ENCODE measurements at places on chromosomes 6 and 20. TPM values are rescaled to one million over a fixed set of nuclear protein-coding genes. Genes with fewer than 3 reads are reported as not detected.

KHDC1L gene
- total RNA-seq = not detected

ARG1 gene
- not detected for total RNA-seq

DNA sequence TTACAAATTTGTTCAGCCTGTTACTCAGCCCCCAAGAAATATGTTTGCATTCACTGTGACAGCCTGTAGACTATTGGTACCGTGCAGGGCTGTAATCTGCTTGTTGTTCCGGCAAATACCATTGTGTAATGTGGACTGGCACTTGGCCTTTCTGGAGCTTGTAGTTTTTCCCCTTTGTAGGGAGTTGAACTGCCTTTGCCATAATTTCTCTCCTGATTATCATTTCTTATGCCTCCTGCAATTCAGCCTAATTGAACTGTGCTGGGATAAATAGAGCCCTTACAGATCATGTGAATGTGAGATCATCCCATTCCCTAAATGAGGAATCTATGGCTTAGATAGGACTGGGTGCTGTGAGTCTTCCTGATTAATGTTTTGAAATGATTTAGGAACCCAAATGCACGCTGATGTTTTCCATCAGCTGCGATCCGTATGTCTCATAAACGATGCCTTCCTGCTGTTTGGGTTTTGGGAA, 185.1 kb downstream of the JARID2 start:
- H3K4me1 ChIP-seq = peaks cover 52% of the 10 kb centered on the region
- H3K27ac ChIP-seq = no peak overlapping the region
- H3K27me3 ChIP-seq = no peaks in the 10 kb centered on the region
- DNase-seq = no peak
- H3K4me3 ChIP-seq = no peak overlapping the region

DNA sequence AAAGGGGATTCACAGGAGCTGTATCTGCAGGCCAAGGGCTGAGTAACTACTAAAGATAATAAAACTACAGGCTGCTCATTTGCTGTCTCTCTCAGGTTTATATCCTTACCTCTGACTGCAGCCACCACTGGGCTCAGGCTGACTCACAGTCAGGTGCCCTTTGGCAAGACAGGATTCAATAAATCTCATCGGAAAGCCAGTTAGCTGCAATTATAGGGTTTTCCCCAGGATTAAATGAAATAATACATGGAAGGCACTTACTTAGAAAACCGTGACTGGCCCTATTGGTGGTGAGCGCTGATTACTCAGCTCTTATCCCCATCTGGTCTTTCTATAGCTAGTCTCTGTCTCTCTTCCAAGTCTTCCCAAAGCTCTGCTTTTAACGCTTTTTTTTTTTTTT, 26.4 kb downstream of the RMND1 start:
- DNase-seq = no peak
- H3K27me3 ChIP-seq = no peaks in the 10 kb centered on the region
- H3K36me3 ChIP-seq = peaks cover 73% of the 10 kb centered on the region

DNA sequence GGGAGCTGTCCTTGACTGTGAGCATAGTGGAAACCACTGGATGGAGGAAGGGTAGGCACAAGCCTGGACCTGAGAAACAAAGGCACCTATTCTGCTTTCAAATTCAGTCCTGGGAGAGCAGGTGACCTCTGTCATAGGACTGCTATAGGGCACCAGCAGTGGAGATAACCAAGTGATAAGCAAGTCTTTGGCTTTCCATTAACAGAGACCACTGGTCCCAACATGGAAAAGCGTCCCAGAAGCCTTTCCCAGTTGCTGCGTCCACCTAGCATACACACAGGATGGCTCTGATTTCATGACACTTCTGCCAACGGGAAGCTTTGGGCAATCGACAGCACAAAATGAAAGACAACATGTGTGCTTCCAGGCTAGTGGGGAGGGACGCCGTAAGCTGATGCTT, 8.9 kb downstream of the SLC22A3 start:
- no peaks in the 10 kb centered on the region for H3K27me3 ChIP-seq
- no peak for DNase-seq
- no peak overlapping the region for H3K27ac ChIP-seq
- H3K4me1 ChIP-seq = no peaks in the 10 kb centered on the region

- no peaks in the 10 kb centered on the region for H3K36me3 ChIP-seq
- no peak overlapping the region for H3K4me3 ChIP-seq
- H3K27ac ChIP-seq = no peak overlapping the region
- H3K4me1 ChIP-seq = no peaks in the 10 kb centered on the region
- H3K27me3 ChIP-seq = no peaks in the 10 kb centered on the region
Observed at GRCh38 chr20:3436864-3437574, 29.6 kb upstream of the DNAAF9 start.

DNA sequence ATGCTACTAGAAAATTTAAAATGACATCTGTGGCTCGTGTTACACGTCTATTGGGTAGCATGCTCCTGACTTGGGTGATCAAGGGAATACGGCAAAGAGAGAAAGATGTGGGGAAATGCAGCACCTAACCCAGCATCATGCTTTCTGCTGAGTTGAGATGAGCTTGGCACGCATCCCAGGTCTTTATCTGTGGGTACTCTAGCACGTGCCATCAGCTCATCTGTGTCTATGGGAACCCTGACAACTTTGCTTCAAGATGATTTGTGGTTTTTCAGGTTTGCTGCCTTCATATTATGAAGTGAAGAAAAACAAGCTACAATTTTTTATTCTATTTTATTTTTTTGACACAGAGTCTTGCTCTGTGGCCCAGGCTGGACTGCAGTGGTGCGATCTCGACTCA, 21.0 kb downstream of the RNASET2 start:
- peaks cover under 1% of the 10 kb centered on the region for H3K4me1 ChIP-seq
- no peak for DNase-seq
- no peaks in the 10 kb centered on the region for H3K27me3 ChIP-seq
- H3K36me3 ChIP-seq = no peaks in the 10 kb centered on the region

DNA sequence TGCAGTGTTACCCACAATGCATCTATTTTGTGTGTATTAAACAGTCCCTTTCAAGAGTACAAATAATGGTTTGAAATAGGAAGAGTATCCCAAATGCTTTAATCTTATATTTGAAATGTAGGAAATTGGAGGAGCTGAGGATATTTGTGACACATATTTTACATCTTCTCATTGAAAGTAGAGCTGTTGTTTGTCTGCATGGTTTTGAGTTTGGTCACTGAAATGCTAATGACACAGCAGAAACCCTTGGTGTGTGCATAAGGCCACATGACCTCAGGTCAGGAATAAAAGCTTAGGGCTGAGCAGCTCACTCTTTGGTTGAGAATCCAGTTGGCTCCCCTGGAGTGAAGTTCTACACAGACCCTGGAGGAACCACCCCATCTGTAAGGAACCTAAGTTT, 49.8 kb downstream of the TPD52L1 start:
- DNase-seq = no peak
- no peak overlapping the region for H3K4me3 ChIP-seq
- no peaks in the 10 kb centered on the region for H3K36me3 ChIP-seq
- H3K27ac ChIP-seq = no peak overlapping the region
- H3K4me1 ChIP-seq = peaks cover 26% of the 10 kb centered on the region
- H3K27me3 ChIP-seq = no peaks in the 10 kb centered on the region
